GM23338 (cell line): ENCODE measurements at places on chromosomes 4 and X.

- no peak for DNase-seq
Measured at GRCh38 chrX:153688911-153689590, 1.3 kb downstream of the SLC6A8 start.

GRCh38 chr4:143337600-143338287 is 1.1 kb downstream of the GAB1 start:
- DNase-seq: peak; percentile 68

DNA sequence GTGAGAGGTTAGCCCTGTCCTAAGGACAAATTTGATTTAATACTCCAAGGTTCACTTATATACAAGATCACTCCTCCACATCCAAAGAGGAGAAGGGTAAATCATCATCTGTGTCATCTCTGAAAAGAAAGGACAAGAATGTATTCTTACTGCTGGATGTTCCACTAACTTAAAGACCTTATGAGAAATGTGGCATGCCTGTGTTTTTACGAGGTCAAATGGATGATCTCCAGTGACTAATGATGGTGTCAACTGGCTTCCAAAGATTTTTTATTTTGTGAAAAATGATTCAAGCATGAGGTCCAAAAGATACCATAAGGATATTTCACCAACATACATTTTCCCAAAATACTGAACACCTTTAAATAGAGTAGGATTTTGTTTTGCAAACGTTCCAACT is 143.4 kb downstream of the PTCHD1 start:
- no peak for DNase-seq

DNA sequence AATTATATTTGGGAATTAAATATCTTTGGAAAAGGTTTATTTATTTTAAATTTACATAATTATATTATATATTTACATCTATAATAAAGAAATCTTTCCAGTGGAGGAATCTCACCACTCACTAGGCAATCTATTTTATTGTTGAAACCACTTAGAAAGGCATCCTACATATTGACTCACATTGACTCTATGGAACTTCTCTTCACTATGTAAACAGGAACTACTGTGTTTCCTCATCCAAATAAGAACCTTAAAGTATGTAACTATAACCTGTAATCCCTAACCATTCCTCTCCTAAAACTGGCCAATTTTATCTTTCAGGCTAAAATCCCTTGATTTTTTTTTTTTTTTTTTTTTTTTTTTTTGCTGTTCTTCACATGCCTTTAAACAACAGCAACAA is 268.7 kb downstream of the MAPK10 start:
- DNase-seq: no peak

DNA sequence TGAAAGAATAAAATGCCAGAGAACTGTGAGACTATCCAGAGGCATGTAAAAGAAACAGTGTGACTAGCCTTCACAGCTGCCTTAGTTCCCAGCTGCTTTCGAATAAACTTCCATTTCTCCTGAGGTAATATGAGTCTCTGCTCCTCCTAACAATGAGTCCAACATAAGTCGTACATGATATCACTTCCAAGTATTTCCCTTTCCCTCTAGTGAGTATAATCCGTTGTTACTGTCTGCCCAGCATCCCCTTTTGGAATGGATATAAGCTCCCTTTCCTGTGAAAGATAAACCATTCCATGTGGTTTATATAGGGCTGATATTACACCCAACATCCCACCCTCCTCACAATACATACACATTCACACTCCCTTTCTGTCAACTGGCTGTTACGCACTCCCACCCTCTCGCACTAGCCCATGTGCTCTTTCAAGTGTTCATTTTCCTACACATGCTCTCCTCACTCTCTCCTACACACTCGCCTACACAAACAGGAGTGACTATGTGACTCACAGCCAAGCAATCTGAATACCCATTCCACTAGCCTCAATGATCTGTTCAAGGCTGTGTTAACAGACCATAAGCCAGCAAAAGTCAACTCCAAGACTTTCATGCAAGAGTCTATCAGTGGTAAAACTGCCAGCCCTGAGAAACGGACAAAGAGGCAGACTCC is 5.0 kb downstream of the NAF1 start:
- DNase-seq: no peak

GRCh38 chr4:3022651-3023050 is 51.7 kb downstream of the HTT-AS start:
- no peak for DNase-seq

- no peak for DNase-seq
Measured at GRCh38 chr4:182155806-182156205, 87.4 kb upstream of the TENM3 start.

GRCh38 chr4:81666491-81666890 is 194.8 kb upstream of the RASGEF1B start:
- no peak for DNase-seq

DNA sequence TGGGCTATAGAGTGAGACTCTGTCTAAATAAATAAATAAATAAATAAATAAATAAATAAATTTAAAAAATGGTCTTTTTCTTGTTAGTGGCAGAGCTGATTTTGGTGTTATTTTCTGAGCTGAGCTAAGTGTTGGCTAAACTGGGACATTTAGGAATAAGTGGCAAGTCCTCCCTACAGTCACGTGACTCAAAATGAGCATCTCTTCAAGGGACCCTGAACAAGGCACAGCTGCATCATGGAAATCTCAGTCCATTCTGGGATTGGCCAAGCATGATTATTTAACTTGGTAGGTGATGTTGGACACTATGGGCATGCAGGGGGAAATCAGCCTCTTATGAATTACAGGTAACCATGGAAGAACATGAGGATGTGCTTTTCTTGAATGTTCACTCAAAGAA is 42.0 kb downstream of the HAND2 start:
- DNase-seq: no peak

GRCh38 chr4:19945501-19945900 is 306.2 kb upstream of the SLIT2 start:
- no peak for DNase-seq

GRCh38 chr4:174172274-174172673 is 111.2 kb downstream of the FBXO8 start:
- DNase-seq: no peak

- peak; percentile 51 for DNase-seq
Measured at GRCh38 chr4:119103263-119103662, 32.4 kb upstream of the MYOZ2 start.

DNA sequence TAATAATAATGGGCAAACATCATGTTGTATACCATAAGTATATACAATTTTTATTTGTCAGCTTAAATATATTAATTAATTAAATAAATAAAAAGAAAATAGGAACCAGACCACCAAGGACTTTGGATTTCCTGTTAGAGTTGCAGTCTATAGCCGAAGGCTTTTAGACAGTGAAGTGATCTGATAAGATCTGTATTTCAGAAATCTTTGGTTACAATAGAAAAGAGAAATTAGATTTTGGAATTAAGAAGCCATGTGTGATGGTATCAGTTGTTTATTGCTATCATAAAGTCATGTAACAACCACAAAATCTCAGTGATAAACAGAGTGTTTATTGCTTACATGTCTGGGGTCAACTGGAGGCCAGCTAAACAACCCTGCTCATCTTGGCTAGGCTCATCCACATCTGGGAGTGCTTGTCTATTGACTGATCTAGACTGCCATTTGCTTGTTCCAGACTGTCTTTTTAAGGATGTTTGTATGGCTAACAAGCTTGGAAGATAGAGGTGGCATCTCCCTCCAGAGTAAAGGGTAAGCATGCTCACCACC is 142.1 kb upstream of the USP9X start:
- no peak for DNase-seq

DNA sequence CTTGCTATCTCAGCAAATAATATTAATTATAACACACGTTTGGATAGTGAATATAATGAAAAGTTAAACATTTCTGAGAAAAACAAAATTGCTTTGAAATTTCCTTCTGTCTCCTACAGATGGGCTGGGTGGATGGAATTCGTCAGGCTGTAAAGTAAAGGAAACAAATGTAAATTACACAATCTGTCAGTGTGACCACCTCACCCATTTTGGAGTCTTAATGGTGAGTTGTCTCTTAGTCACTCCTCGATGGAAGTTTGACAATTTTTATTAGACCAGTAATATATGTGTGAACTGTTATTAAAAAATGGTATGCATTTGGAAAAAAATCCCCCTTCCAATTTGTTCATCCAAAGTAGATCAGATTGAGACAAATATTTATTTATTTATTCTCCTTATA is 92.5 kb upstream of the BRS3 start:
- DNase-seq: no peak

DNA sequence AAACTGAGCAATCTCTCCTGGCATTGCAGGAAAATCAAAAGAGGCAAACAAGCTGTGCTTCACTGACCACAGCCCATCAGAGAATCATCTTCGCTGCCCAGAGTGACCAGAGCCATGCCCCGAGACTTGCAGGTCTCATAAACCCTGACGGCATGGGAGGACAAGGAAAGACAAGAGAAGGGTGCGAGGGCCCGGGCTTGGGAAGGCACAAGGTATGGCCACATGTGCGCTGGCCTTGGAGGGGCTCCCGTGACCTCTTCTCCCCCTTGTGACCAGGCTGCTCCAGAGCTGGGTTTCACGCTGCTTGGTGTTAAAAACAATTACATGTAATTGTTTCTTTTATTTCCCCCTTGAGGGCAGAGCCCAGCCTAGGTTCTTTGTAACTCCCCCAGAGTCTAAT is 20.8 kb downstream of the DCTD start:
- no peak for DNase-seq

- no peak for DNase-seq
Measured at GRCh38 chrX:9383655-9384054, 81.2 kb upstream of the TBL1X start.

DNA sequence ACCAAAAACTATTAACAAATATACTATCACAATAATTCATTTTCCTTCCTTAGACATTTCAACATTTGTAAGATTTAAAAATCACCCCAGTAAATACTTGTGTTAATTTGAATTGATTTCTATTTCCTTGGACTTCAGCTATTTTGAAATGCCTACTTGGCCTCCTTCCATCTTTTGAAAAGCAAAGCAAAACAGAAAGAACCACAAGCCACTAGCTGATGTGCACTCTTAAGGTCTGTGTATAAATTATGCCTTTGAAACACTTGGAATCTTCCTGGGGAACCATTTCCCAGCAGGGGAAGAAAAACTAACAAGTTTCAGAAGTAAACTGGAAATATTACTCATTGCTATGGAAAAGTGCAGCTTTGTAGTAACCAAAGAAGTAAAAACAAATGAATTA is 139.8 kb downstream of the CLCN4 start:
- no peak for DNase-seq

DNA sequence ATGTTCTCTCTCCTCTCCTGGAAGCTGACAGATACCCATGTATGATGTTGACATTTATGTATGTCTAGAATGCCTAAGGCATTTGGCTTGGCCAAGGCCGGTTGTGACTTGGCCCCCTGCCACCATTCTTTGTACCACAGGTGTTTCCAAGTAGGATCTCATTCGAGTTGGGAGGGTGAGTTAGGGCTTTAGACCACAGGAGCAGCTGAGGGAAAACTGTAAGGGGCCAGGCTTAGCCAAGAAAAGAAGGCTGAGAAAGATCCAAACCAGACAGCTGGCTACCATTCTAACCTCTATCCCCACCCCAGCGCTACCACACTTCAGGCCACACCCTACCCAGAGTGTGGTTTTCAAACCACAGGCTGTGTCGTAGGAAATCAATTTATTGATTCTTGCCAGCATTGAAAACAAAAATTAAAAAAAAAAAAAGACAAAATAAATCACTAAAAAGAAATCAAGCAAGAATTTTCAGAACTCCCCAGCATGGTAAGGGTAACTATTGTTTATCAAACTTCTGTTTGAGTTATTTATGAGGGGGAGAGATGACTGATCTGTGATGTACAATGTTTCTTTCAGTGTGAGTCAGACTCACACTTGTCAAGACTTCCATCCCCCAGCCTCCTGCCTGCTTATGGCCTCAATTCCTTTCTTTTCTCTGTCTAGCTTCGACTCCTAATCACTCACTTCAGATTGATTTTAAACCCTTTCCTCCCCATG is 9.9 kb downstream of the TMSB4X start:
- DNase-seq: no peak

GRCh38 chrX:42149765-42150164 is 226.4 kb upstream of the CASK start:
- DNase-seq: no peak

DNA sequence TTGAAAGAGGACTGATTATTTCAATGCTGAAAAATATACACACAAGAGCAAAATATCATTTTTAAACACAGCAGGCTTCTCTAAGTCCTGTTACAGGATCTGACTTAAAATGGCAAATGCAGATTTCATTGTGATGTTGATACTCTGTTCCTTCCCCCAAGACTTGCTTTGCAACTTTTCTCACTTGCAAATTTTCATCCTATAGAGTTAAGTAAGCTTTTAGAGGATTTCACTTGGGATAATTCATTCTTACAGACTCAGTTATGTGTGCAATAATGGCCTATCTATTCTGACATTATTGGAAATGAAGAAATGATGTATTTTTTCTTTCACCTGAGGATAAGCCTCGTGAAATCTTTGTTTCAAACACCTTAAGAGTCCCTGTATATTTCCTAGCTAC is 2403.2 kb downstream of the ARAP2 start:
- DNase-seq: peak; percentile 68

GRCh38 chrX:87583679-87584078 is 66.1 kb downstream of the KLHL4 start:
- DNase-seq: peak; percentile 72

GRCh38 chrX:71366674-71367256 is 608 bp downstream of the TAF1 start:
- peak; percentile 14 for DNase-seq

GRCh38 chr4:10622728-10623127 is 61.8 kb downstream of the CLNK start:
- peak; percentile 51 for DNase-seq

DNA sequence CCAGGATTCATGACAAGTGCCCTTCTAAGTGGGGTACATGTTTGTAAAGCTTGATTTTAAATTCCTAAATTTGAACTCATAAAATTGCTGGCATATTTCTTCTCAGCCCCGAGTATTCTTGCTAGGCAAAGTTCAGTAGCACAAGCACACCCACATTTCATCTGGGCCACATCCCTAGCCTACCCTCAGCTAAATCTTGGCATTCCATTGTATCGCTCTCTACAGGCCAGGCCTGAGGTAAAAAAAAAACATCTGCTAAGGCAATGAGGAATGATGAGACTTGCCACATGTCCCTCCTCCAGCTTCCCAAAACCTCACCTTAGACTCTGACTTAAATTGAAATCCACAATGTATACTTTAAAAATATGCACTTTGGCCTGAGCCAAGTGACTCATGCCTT is 51.4 kb upstream of the VCX3B start:
- DNase-seq: no peak

GRCh38 chrX:42992199-42992943 is 214.4 kb upstream of the PPP1R2C start:
- DNase-seq: peak; percentile 53

DNA sequence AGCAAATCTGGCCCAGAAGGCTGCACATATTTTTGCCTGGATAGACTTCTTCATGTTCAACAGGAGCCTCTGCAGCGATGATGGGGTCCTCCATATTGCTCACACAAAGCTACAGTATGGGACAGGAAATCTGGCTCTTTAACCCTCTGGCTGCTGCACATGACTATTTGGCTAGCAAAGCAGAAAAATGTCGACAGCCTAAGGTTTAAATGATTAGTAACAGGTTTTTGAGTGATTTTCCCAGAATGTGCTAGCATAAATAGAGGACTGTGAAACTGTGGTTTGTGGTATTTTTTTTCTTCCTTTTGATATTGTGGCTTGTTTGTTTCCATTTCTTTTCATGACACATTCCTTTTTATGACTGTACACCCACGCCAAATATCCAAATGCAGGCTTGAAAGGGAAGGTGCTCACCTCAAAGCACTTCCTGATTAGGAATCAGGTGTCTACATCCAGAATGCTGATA is 120.2 kb upstream of the GK2 start:
- DNase-seq: no peak

GRCh38 chr4:37909332-37910090 is 18.6 kb downstream of the TBC1D1 start:
- DNase-seq: no peak
